Karpas-422 (cell line): ENCODE measurements at places on chromosomes 2 and 18. TPM values are rescaled to one million over a fixed set of nuclear protein-coding genes. Genes with fewer than 3 reads are reported as not detected.

The SCN1A gene
- not detected in 2 replicates for total RNA-seq

GRCh38 chr2:219664944-219665343 lies 37.5 kb downstream of the SLC4A3 start:
- no peak for DNase-seq

GRCh38 chr18:43125471-43125870 lies 10.0 kb upstream of the RIT2 start:
- no peak for DNase-seq

- no peak for DNase-seq
Observed at GRCh38 chr2:196515608-196516007, 123.9 kb upstream of the CCDC150 start.

The TDRD15 gene
- not detected in 2 replicates for total RNA-seq

DNA sequence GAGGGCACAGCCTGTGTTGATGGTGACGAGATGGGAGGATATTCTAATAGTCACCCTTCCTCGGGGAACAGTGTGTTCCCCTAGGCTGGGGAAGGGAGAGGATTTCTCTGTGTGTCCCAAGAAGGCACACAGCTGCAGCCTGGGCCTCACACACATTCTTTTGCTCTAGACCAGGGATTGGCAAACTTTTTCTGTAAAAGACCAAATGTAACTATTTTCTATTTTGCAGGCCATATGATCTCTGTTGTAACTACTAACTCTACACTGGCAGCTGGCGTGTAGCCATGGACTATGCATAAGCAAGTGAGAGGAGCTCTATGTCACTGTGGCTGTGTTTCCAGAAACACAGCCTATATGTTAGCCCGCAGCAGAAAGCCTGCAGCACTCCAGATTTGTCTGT lies 65.8 kb downstream of the ARHGAP28 start:
- DNase-seq: no peak

DNA sequence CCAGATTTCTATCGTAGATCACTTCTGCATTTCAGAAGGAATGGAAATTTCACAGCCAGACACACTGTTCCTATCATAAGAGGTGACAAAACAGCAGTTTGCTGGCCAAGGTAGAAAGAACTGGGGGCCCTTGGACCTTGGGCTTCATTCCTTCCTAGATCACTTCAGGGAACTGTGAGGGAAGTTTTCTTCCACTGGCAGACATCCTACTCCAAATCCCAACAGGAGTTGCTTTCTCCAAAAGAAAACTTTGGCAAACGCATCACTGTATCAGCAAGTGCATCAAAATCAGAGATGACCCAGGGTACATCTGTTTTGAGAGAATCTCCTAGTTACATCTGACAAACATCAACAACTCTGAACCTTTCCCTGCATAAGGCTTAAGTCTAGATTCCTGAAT lies 348.4 kb upstream of the KLHL29 start:
- DNase-seq: no peak

- DNase-seq: no peak
Observed at GRCh38 chr2:61405813-61406212, 65.1 kb downstream of the USP34 start.

- peak; percentile 40 for DNase-seq
Observed at GRCh38 chr2:219430633-219431615, 3.7 kb upstream of the SPEG start.

- DNase-seq: no peak
Observed at GRCh38 chr18:68965817-68966216, 167.9 kb downstream of the CCDC102B start.

GRCh38 chr2:196123679-196124373 lies 47.6 kb downstream of the STK17B start:
- no peak for DNase-seq

The CHRNG gene
- not detected in 2 replicates for total RNA-seq

DNA sequence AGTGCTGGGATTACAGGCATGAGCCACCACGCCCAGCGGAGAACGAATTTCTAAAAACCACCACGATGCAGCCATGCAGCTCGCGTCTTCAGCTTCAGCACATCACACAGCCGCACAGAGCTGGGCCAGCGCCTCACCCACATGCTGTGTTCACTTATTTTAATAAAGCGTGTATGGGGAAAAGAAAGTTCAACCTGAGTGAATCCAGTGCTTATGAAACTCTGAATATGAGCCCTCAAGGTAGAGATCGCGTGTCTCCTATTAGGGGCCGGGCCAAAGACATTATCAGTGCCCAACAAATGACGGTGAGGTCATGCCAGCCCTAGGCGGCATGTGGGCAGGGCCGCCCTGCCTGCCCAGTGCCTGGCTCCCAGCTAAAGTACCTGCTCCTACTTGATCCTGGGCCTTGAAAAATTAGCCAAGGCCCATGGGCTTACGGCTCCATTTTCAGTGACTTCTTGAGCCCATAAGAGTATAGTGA lies 44.3 kb downstream of the SPRED2 start:
- DNase-seq: no peak

The MC2R gene
- total RNA-seq: not detected in 2 replicates

DNA sequence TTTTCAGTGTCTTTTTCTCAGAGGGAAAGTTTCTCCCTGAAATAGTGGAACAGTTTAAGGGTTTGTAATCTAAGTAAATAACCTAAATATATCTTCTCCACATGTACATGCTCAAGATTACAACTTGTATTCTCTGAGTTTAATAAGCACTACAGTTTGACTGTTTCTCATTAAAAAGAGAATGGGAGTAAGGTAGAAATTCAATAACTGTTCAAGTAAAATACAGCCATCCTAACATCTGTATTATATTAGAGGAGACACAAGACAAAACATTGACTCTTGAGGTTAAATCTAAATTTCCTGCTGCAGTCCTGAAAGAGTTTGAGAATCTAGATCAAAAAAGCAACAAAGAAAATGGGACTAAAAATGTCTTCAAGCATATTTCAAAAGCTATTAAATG lies 73.0 kb upstream of the ZNF397 start:
- no peak for DNase-seq

DNA sequence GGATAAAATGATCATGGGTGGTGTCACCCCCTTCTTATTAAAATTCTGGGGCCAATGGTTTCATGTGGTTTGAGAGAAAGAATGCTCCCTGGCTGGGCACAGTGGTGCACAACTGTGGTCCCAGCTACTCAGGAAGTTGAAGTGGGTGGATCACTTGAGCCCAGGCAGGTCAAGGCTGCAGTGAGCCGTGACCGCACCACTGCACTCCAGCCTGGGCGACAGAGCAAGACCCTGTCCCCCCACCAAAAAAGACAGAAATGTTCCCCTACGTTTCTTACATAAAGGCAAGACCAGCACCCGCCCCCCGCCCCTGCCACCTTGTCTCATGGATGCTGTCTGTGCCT lies 53.0 kb upstream of the ID2 start:
- no peak for DNase-seq

DNA sequence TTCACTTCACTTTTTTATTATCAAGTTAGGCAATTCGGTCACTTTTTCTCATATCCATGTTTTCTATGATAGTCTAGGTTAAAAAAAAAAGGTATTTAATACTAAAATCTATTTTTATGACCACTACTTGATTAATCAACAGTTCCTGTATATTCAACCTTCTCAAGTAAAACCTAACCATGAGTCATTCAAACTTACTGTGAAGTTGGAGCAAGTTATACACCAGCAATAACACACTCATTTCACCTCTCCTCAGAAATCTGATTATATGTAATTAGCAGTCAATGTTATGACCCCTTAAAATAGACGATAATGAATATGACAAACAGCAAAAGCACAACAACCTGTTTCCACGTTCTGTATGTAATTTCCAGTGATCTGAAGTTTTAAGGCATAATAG lies 35.0 kb upstream of the ADAM17 start:
- DNase-seq: no peak

DNA sequence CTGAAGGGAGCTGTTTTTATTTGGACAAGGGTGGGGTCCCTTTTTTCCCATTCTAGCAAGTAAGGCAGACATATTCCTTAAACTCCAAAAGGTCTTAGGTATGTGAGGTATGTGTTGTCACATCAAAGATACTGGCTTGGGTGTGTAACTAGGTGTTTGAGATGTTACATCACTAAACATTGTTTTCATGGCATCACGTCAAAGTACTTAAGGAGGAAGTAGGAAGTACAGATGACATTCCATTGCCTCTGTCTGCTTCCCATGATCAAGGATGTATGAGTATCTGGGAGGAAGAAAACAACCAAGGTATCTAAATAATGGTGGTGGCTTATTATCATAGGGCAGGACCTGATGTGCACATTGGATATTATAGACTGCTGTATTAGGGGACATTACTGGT lies 39.3 kb downstream of the CD302 start:
- no peak for DNase-seq

- DNase-seq: no peak
Observed at GRCh38 chr2:58425368-58425767, 184.2 kb upstream of the FANCL start.

GRCh38 chr2:72911256-72911655 lies 6.1 kb upstream of the EMX1 start:
- no peak for DNase-seq

- DNase-seq: no peak
Observed at GRCh38 chr2:19573784-19574183, 215.4 kb upstream of the OSR1 start.

DNA sequence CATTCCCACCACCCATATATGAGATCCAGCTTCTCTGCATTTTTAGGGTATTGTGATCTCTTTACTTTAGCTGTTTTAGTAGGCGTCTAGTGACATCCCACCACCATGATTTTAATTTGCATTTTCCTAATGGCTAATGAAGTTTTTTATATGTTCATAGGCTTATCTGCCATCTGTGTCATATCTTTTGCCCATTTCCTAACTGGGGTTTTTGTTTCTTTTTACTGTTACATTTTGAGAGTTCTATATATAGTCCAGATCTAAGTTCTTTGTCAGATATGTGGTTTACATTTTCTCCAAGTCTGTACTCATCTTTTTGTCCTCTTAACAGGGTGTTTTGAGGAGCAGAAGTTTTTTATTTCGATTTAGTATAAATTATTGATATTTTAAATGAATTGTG lies 39.6 kb downstream of the PTPN2 start:
- DNase-seq: no peak

The ZC3H8 gene
- total RNA-seq: 25.7 and 33.0 TPM in 2 replicates

DNA sequence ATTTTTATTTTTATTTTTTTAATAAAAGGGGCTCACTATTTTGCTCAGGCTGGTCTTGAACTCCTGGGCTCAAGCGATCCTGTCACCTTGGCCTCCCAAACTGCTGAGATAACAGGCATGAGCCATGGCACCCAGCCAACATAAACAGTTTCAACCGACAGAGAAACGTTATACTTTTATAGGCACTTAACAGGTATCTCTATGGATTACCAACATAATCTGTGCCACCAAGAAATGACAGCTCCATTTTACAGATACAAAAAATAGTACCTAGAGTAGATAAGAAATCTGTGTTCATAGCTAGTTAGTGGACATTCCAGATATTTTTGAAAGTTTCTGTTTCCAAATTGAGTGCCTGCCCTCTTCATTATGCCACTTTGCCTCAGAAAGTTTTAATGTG lies 1316.7 kb downstream of the LRP1B start:
- DNase-seq: no peak

- DNase-seq: no peak
Observed at GRCh38 chr2:160156665-160157064, 43.4 kb downstream of the ITGB6 start.
